ENCODE measurements at places on chromosomes 5 and 9. TPM values are rescaled to one million over a fixed set of nuclear protein-coding genes. Genes with fewer than 3 reads are reported as not detected.

Gene SLC45A2
- total RNA-seq, result 0.40 TPM

Gene CTXN3
- 21.4 TPM for total RNA-seq

- DNase-seq, result no peak
Measured at GRCh38 chr5:127801751-127802476, 98.7 kb downstream of the CCDC192 start.

- DNase-seq, result no peak
Measured at GRCh38 chr5:10731913-10732312, 29.1 kb downstream of the DAP start.

DNA sequence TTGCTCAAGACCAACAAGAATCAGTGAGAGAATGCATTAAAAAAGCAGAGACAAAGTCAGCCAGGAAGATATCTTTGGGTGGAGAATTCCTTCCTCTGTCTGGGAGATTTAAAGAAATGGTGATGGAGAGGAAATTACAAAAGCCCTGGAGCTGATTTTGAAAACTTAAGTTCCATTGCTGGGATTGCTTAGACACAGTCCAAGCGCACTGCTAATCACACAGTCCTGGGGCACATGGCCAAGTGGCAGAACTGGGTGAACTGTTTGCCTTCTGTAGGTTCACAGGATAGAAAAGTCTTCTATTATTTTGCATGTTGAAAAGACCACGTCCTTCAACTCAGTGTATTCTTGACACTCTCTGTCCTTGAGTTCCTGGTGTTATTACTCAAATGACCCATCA lies 284.9 kb upstream of the FBXL7 start:
- DNase-seq, result no peak

Gene NKD2
- total RNA-seq, result 5.1 TPM

DNA sequence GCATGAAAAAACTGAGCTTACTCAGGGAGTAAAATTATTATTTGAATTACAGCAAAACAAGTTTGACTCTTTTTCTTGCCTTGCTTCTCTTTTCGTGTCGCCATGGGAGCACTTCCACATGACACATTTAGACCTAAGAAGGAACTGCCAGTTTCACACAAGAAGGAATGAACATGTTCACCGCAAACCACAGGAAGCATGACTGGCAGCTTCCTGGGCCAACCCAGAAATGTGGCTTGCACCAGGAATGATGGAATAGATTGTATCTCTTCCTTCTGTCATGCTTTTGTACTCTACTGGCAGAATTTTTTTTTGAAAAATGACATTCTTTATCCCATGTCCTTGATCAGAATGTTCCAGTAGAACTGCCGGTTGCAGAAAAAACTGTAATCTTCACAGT lies 32.9 kb upstream of the MAN2A1 start:
- DNase-seq, result no peak

DNA sequence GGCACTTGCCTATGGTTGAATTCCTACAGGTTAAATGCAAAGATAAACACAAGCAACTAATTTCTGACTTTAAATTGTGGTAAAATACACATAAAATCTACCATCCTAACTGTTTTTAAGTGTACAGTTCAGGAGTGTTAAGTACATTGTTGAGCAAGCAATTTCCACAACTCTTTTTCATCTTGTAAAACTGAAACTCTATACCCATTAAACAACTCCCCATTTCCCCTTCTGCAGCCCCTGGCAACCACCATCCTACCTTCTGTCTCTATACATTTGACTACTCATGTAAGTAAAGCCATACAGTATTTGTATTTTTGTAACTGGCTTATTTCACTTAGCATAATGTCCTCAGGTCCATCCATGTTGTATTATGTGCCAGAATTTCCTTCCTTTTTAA lies 38.5 kb upstream of the STX17 start:
- DNase-seq, result no peak

GRCh38 chr9:9112001-9112720 lies 1312.6 kb upstream of the DMAC1 start:
- DNase-seq, result no peak

Gene ERAP2
- total RNA-seq, result 3.5 TPM

GRCh38 chr5:17302604-17303003 lies 85.2 kb downstream of the BASP1 start:
- DNase-seq, result no peak

Gene PCDHB3
- 5.5 TPM for total RNA-seq
